ENCODE measurements at places on chromosomes 11 and 22. TPM values are rescaled to one million over a fixed set of nuclear protein-coding genes. Genes with fewer than 3 reads are reported as not detected.
A peak's percentile ranks its signal among the peaks of the same experiment; 100 is the strongest.

DNA sequence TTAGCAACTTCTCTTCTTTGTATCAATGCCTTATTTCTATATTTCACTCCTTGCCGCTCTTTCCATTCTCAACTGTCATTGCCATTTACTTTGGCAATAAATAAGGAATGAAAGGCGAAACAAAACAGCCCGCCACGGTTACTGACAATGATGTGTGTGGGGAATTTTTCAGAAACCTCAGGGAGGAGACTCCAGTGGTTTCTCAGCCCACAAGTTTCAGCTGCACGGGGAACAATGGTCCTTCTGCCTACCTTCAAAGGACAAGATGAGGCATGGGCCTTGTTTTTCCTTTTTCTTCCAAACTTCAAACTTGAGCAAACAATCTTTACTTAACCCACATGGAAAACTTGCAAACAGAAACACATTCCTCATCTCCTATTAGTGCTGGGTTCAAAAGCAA lies 409.4 kb downstream of the METTL15 start:
- H3K4me3 ChIP-seq: no peak overlapping the region
- H3K27me3 ChIP-seq: no peaks in the 10 kb centered on the region
- no peaks in the 10 kb centered on the region for H3K36me3 ChIP-seq
- H3K27ac ChIP-seq: no peak overlapping the region
- no peak for DNase-seq

GRCh38 chr11:80771017-80771416 lies 1330.2 kb upstream of the TENM4 start:
- H3K4me3 ChIP-seq: no peak overlapping the region
- H3K27me3 ChIP-seq: no peaks in the 10 kb centered on the region
- H3K36me3 ChIP-seq: no peaks in the 10 kb centered on the region

GRCh38 chr11:124793466-124794278 lies 6.5 kb downstream of the MSANTD2 start:
- DNase-seq: peak; percentile 3
- peaks cover 36% of the 10 kb centered on the region for H3K4me1 ChIP-seq
- H3K27me3 ChIP-seq: no peaks in the 10 kb centered on the region
- no peaks in the 10 kb centered on the region for H3K36me3 ChIP-seq
- no peak overlapping the region for H3K27ac ChIP-seq
- H3K4me3 ChIP-seq: no peak overlapping the region

- H3K27ac ChIP-seq: no peak overlapping the region
- no peak overlapping the region for H3K4me3 ChIP-seq
- H3K27me3 ChIP-seq: no peaks in the 10 kb centered on the region
- peaks cover 37% of the 10 kb centered on the region for H3K4me1 ChIP-seq
- H3K36me3 ChIP-seq: peaks cover 9% of the 10 kb centered on the region
Measured at GRCh38 chr22:31639436-31640039, 22.5 kb downstream of the PISD start.

- no peak for DNase-seq
- H3K27me3 ChIP-seq: peaks cover 20% of the 10 kb centered on the region
- H3K36me3 ChIP-seq: no peaks in the 10 kb centered on the region
- no peaks in the 10 kb centered on the region for H3K4me1 ChIP-seq
Measured at GRCh38 chr22:17514084-17514483, 49.2 kb upstream of the SLC25A18 start.

DNA sequence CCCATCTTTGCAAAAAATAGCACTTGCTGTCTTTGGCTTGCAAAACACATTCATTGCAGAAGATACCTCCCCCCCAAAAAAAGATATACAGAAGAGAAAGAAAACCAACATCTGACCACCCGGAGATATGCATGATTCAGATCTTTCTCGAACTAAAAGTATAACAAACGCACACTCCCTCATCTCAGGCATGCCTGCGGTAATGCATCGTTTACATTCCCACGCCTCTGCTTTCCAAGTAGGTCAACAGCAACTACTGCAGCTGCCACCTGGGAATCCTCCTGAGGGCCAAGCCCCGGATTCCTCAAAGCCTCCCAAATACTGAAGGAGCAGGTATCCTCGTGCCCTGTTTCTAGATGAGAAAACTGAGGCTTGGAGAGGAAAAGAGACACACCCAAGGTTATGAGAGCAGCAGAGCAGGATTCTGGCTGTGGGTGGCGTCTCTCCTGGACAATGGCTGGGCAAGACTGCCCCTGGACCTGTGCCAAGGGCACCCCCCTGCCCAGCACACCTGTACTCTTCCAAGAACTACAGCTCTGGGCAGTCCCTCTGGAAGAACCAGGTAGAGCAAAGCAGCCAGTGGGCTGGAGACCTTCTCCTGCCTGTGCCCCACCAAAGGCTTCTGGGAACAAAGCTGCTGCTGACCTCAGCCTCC lies 38.1 kb downstream of the NUP50 start:
- H3K36me3 ChIP-seq: no peaks in the 10 kb centered on the region
- no peak overlapping the region for H3K4me3 ChIP-seq
- no peak for DNase-seq
- no peak overlapping the region for H3K27ac ChIP-seq
- no peaks in the 10 kb centered on the region for H3K4me1 ChIP-seq
- no peaks in the 10 kb centered on the region for H3K27me3 ChIP-seq

- H3K27ac ChIP-seq: no peak overlapping the region
- DNase-seq: no peak
- H3K36me3 ChIP-seq: no peaks in the 10 kb centered on the region
- peaks cover 12% of the 10 kb centered on the region for H3K4me1 ChIP-seq
- H3K27me3 ChIP-seq: peaks cover 51% of the 10 kb centered on the region
Measured at GRCh38 chr11:67027483-67027930, 4.6 kb downstream of the SYT12 start.

DNA sequence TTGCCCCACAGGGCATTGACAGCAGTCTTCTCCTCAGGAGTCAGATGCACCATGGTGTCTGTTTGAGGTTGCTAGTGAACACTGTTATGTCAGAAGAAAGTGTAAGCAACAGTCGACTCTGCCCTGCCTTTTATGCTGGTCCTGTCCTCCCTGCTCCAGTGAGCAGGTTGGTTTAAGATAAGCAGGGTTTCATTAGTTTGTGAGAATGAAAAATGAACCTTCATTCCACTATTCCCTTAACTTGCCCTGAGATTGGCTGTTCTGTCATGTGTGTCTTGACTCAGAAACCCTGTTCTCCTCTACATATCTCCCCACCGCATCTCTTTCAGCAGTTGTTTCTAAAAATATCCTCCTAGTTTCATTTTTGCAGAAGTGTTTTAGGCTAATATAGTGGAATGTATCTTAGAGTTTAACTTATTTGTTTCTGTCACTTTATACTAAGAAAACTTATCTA lies at the start of gene HBD:
Gene HBD, minus strand, starts transcription at position 103 of the 454 bp plus-strand sequence. Its CDS starts 50 bp downstream, at position 53.
- H3K4me3 ChIP-seq: no peak within 1 kb of the TSS
- H3K36me3 ChIP-seq: no peaks in the 10 kb centered on the region
- H3K27ac ChIP-seq: no peak within 1 kb of the TSS
- H3K4me1 ChIP-seq: peaks cover 8% of the 10 kb centered on the region

DNA sequence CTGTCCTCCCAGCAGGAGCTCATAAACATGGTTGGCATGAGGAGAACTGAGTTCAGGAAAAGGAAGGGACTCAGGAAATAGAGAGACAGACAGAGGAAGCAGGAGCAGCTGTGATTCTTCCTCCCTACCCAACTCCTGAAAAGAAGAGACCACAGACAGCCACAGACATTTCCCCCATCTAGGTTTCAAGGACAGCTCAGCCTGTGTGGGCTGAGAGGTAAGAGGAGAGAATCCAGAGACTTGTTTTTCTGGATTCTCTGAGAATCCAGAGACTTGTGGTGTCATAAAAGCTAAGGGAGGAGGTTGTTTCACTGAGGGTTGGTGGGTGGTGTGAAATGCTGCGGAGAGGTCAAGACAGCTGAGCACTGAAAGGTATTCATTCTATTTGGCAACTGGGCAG lies 19.0 kb upstream of the STK33 start:
- peaks cover 1% of the 10 kb centered on the region for H3K36me3 ChIP-seq
- no peak for DNase-seq
- peaks cover 13% of the 10 kb centered on the region for H3K4me1 ChIP-seq

- H3K27ac ChIP-seq: no peak overlapping the region
- no peak for DNase-seq
- H3K4me1 ChIP-seq: peaks cover 26% of the 10 kb centered on the region
- no peaks in the 10 kb centered on the region for H3K36me3 ChIP-seq
- no peak overlapping the region for H3K4me3 ChIP-seq
Measured at GRCh38 chr11:62902932-62903331, 18.2 kb downstream of the CHRM1 start.

GRCh38 chr11:104791896-104792295 lies 106.4 kb downstream of the CASP12 start:
- no peaks in the 10 kb centered on the region for H3K36me3 ChIP-seq
- H3K4me1 ChIP-seq: peaks cover under 1% of the 10 kb centered on the region
- no peaks in the 10 kb centered on the region for H3K27me3 ChIP-seq
- no peak overlapping the region for H3K27ac ChIP-seq
- H3K4me3 ChIP-seq: no peak overlapping the region

DNA sequence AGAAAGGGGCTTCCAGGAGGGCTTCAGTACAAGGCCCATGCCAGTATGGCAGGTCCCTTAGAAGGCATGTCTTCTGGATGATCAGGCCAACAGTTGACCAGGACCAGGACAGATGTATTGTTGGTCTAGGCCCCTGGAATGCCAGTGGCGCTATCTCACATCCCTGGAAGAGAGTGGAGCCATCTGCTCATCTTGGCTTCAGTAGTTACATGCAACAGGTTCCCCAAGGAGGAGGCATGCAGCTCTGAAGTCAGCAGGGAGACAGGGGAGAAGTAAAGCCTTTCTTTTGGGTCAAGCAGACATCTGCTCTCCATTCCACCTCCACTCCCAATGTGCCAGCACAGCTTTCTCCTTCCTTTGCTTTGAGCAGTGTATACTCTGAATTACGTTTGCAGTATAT lies 244.1 kb downstream of the KIRREL3 start:
- no peak overlapping the region for H3K27ac ChIP-seq
- DNase-seq: no peak
- no peaks in the 10 kb centered on the region for H3K4me1 ChIP-seq
- no peaks in the 10 kb centered on the region for H3K36me3 ChIP-seq
- H3K4me3 ChIP-seq: no peak overlapping the region

- H3K4me3 ChIP-seq: no peak overlapping the region
- H3K27me3 ChIP-seq: no peaks in the 10 kb centered on the region
- H3K27ac ChIP-seq: no peak overlapping the region
- H3K36me3 ChIP-seq: no peaks in the 10 kb centered on the region
- no peaks in the 10 kb centered on the region for H3K4me1 ChIP-seq
Measured at GRCh38 chr11:12503039-12503484, 125.7 kb downstream of the PARVA start.

GRCh38 chr11:114158886-114159285 lies 99.4 kb downstream of the ZBTB16 start:
- no peak for DNase-seq
- peaks cover 46% of the 10 kb centered on the region for H3K4me1 ChIP-seq
- no peak overlapping the region for H3K4me3 ChIP-seq
- H3K27ac ChIP-seq: no peak overlapping the region
- H3K27me3 ChIP-seq: peaks cover 1% of the 10 kb centered on the region

POU2AF3 gene
- 0.39 TPM for total RNA-seq

All from activated T-helper 1 cell treated with anti-CD3 and anti-CD28 coated beads, Interleukin-12 subunit alpha, Interleukin-12 subunit beta, Interleukin-2, Interleukin-4 antibody, amounts not matched to agents 30 ng/mL and 10 ng/mL and 1 ng/mL, durations not matched to agents 14 hours and 24 hours and 36 hours (primary cell).